ENCODE measurements at places on chromosomes 1 and 21.

DNA sequence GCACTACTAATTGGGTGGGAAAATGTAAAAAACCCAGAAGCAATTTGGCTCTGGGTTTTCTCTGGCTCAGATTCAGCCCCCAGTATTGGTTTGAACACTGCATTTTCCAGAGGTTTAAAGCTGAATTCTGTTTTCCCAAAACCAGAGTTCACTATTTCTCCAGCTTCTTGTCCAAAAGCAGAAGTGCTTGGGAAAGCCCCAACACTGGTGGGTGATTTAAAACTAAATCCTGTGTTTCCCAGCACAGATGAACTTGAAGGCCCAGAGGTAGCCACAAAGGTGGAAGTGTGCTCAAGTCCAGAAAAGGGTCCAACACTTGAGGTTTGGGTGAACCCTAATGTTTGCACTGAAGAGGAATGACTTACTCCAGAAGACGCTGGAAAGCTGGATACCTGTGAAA is 678 bp downstream of the MCM3AP start:
- no peak for DNase-seq

DNA sequence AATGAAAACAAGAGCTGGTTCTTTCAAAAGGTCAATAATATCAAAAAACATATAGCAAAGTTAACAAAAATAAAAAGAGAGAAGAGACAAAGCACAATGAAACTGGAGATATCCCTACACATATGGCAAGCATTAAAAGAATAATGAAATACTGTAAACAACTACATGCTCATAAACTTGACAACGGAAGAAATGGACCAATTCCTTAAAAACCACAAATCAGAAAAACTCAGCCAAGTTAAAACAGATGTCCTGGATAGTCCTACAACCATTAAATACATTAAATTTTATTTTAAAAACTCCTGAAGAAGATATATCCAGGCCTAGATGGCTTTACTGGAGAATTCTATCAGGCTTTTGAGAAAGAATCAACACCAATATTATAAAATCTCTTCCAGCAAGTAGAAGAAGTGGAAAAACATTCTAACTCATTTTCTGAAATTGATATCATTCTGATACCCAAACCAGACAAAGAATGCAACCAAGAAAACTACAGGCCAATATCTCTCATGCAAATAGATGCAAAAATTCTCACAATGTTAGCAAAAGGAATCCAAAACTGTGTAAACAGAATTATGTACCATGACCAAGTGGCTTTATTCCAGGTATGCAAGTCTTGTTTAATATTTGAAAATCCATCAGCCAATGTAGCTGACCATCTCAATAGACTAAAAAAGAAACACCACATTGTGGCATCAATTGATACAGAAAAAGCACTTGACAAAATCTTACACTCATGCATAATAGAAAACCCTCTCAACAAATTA is 56.1 kb upstream of the LRRC7 start:
- no peak for DNase-seq

- DNase-seq: no peak
These were observed 221.6 kb downstream of the RHOU start for GRCh38 chr1:228956864-228957263.

GRCh38 chr1:67860776-67861175 is 27.5 kb upstream of the GNG12 start:
- DNase-seq: no peak

DNA sequence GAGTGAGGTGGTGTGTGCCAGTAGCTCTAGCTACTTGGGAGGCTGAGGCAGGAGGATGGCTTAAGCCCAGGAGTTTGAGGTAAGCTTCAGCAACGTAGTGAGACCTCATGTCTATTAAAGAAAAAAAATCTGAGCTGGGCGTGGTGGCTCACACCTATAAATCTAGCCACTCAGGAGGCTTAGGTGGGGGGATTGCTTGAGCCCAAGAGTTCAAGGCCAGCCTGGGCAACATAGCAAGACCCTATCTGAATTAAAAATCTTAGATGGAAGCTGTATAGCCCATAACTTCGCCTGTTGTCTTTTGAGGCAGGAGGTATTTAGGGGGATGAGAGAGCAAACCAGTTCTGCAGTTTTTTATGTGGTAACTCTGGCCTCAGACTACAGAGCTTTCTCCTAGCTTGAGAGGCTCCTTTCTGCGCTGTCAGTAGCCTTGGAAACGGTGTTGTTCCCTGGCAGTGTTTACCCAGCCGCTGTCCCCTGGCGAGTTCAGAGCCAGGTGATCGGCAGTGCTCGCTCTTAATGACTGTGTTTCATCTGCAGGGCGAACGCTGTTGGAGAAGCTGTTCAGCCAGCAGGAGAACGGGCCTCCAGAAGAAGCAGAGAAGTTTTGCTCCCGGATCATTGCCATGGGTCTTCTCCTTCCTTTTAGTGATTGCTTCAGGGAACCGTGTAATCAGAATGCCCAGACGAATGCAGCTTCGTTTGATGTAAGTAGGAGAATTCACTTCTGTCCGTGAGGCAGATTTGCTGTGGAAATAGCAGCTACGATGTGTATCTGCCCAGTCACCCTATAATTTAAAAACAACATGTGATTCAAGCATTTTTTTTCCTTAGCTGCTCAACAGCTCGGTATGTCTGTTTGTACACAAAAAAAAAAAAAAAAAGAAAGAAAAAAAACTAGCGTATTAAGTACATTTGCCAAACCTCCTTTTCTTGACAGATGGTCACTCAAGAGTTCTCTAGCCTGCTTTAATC is 31.2 kb downstream of the FMN2 start:
- DNase-seq: no peak

- DNase-seq: peak; percentile 41
These were observed 62.5 kb downstream of the WNT9A start for GRCh38 chr1:227885135-227885647.
